ENCODE measurements at places on chromosomes 2 and 18. TPM values are rescaled to one million over a fixed set of nuclear protein-coding genes. Genes with fewer than 3 reads are reported as not detected.

DNA sequence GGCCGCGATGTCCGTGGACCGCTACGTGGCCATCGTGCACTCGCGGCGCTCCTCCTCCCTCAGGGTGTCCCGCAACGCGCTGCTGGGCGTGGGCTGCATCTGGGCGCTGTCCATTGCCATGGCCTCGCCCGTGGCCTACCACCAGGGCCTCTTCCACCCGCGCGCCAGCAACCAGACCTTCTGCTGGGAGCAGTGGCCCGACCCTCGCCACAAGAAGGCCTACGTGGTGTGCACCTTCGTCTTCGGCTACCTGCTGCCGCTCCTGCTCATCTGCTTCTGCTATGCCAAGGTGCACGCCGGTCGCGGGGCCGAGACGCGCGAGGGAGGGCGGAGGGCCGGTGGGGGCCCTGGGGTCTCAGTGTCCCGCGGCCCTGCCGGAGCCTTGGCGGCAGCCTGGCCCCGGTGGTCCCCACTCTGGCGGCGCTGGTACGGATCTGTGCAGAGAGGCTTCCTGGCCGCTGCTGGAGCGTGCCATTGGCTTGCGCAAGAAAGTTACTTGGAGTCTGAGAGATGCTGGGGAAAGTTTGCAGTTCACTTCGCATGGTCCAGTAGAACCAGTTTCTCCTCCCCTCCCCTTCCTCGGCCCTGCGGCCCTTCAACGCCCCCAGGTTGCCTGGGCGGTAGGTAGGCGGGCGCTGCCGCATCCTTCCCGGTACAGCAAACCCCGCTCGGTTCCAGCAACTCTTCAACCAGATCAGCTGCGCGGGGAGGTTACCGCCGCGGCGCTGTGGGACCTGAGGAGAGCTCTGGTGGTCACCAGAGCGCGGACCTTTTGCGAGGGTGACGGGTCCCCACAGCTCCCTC, 1.5 kb downstream of the GALR1 start:
- no peak for DNase-seq

GRCh38 chr18:75066936-75067335, 142.0 kb downstream of the PTGR3 start:
- DNase-seq: no peak

- DNase-seq: no peak
Measured at GRCh38 chr2:43421194-43421593, 174.6 kb downstream of the THADA start.

- DNase-seq: no peak
Measured at GRCh38 chr2:205032093-205032551, 486.8 kb downstream of the PARD3B start.

Gene POTEC
- not detected for total RNA-seq

GRCh38 chr2:8296306-8296705, 385.6 kb upstream of the ID2 start:
- DNase-seq: no peak

- DNase-seq: peak; percentile 46
Measured at GRCh38 chr2:218892693-218893348, 12.2 kb downstream of the WNT10A start.

DNA sequence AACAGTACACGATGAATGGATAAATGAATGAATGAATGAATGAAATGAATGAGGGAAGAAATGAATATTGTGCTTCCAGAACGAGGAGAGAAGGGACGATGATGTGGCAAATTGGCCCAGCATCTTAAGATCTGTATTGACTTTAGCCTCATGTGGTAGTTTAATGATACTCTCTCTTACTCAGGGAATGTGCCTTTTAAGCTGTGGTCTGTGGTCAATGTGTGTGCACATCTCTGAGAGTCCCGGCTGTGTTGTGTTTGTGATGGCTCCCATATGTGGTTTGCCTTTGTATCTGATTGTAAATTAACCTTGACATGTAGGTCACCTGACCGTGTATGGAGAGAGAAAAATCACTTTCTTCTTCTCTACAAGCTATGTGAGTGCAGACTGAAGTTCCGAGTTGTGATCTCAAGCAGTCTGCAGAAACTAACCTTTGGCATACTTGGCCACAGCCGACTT, 91.2 kb downstream of the NEDD4L start:
- no peak for DNase-seq

DNA sequence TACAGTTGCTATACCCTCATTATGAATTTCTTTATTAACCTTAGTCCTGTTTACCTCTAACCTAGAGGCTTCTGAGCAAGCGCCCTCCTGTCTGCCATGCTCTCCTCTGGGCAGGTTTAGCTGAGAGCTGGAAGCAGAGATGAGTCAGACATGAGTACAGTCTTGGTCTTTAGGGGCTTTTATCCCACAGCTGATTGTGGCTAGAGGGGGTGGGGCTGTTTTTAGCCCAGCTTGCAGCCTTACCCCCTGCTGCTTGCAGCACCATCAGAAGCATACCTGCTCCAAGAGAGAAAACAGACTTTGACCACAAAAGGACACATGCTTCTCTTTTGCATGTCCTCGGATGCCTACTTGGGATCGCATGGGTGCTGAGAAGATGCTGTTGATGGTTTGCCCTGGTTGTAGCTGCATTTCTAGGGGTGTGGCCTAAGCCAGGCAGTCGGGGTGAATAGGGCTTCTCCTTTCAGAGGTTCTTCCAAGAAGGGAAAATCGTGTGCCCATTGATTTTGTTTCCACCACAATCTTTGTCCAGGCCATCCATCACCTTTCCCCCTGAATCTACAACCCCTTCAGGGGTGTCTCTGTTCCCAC, 115.0 kb upstream of the LGALSL start:
- no peak for DNase-seq

DNA sequence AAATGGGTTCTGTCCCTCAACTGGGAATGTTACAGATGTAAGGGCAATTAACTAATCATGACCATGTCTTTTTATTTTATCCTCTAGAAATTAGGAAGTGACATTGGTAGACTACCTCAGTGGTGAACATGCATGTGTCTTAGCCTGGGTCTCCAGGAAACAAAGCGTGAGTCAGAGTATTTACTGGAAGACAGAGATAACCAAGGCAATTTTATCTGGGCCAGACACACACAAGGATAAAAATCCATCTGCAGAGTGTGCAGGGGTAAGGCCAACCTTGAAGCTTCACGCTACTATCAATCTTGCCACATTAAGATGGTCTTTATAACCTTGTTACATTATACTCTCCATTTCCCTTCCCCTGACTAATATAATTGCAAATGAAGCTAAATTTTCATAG, 487.5 kb downstream of the SUCLG1 start:
- no peak for DNase-seq
